ENCODE measurements at places on chromosomes 11 and 22.

- no peak for DNase-seq
Observed at GRCh38 chr22:44848296-44848741, 95.9 kb downstream of the ARHGAP8 start.

DNA sequence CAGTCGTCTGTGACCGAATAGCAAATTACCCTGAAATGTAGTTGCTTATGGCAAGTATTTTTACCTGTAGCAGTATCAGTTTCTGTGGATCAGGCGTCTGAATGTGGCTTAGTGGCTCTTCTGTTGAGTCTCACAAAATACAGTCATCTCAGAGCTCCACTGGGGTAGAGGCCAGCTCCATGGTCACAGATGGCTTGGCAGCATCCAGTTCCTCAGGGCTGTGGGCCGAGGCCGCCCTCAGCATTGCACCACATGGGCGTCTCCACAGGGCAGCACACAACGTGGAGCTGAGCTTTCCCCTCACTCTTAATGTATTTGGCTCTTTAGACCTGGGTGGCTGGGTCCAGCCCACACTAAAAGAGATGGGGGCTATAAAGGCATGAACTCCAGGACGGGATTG lies 57.8 kb downstream of the SBF1 start:
- no peak for DNase-seq

- DNase-seq = no peak
Observed at GRCh38 chr22:46376111-46376510, 40.6 kb downstream of the TRMU start.

GRCh38 chr22:23218867-23219251 lies 38.5 kb downstream of the BCR start:
- no peak for DNase-seq

GRCh38 chr22:43001271-43002201 lies 13.4 kb downstream of the PACSIN2 start:
- no peak for DNase-seq

DNA sequence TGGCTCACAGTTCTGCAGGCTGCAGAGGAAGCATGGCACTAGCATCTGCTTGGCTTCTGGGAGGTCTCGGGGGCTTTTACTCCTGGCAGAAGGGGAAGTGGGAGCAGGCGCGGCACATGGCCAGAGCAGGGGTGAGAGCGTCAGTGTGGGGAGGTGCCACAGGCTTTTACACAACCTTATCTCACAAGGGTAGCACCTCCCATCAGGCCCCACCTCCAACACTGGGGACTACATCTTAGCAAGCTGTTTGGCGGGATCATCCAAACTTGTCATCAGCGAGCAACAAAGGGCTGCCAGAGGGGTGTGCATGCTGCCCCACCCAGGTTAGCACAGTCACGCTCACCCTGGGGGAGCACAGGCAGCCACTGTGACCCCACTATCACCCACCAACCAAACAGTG lies 18.9 kb upstream of the YPEL1 start:
- no peak for DNase-seq

DNA sequence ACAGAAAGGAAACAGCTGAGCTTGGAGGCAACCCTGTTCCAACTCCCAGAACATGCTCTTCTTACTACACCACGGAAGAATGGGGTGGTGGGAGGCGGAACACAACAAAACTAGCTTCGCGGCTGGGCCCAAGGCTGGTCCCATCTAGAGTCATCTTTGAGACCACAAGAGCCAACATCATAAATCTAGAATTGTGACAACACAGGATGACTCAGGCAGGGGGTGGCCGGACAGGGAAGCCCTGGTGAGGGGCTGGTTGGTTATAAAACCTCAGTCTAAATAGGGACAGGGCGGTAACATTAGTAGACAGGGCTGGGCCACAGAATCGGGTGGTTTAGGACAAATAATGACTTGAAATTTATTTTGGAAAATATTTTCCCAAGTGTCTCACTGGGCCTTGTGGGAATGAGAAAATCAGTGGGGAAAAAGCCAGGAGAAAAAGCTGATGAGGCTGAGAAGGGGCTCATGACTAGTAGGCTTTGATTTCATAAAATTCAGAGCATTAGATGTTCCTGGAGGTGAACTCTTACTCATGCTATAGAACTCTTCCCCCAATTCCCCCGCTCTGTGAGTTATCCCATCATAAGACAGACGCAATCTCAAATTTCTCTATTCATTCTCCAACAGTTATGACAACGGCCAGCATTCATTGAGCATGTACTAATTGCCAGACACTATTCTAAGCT lies 151.8 kb upstream of the TIMP3 start:
- no peak for DNase-seq

- no peak for DNase-seq
Observed at GRCh38 chr11:27716835-27717234, 16.6 kb upstream of the BDNF start.

GRCh38 chr11:66891851-66892660 lies 35.2 kb downstream of the LRFN4 start:
- DNase-seq = peak; percentile 54

DNA sequence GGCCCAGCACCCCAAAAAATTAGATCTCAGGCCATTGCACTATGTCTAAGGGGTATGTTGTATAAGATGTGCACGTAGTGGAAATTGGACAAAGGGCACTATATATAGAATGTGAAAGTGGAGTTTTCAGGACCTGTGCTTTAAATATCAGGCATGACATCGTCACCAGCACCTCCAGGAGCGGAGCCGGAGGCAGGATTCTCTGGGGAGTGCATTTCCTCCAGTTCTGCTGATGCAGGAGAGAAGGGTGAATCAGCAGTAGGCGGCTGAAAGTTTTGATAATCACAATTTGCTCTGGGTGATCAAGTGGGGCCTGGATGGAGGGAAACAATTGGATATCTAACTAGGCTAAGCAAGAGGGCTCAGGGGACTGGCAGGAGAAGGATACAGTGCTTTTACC lies 69.1 kb upstream of the NTM start:
- DNase-seq = no peak

DNA sequence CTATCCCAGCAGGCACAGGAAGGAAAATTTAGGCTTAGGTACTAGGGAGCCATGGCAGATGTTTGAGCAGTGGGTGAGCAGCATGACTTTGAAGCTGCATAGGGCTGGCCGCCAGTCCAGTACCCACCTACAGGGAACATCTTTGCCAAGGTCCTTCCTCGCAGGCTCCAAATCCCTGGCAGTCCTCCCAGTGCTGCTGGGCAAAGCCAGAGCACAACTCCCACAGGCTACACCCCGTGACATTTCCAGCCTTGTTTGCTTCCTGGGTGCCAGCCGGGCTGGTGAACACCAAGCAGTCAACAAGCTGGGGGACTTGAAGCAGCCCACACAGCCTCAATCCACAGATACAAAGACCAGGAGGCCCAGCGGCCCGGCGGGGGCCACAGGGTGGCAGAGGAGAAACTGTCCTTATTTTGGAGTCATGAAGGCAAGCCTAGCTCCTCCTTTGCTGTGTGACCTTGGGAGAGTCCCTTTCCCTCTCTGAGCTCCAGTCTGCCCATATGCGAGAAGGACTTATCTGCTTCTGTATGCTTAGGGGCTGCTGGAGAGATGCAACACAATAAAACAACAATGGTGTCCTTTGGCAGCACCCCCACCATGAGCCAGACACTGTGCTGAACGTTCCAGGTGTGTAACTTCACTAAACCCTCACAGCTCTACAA lies 28.0 kb downstream of the TPST2 start:
- DNase-seq = no peak

GRCh38 chr11:124717421-124717785 lies 22.3 kb upstream of the NRGN start:
- no peak for DNase-seq

GRCh38 chr22:50443801-50444625 lies 30.8 kb downstream of the SBF1 start:
- DNase-seq = no peak

- DNase-seq = peak; percentile 24
Observed at GRCh38 chr11:126378763-126379162, 23.3 kb downstream of the ST3GAL4 start.

DNA sequence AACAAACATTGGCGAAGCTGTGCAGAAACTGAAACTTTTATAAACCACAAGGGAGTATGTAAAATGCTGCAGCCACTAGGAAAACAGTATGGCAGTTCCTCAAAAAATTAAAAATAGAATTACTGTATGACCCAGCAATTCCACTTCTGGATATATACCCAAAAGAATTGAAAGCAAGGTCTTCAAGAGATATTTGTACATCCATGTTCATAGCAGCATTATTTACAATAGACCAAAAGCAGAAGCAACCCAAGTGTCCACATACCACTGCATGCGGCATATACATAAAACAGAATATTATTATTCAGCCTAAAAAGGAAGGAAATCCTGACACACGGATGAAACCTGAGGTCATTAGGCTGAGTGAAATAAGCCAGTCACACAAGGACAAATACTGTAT lies 85.8 kb downstream of the RELT start:
- DNase-seq = no peak

- no peak for DNase-seq
Observed at GRCh38 chr11:131418189-131418588, 47.8 kb downstream of the NTM start.

- no peak for DNase-seq
Observed at GRCh38 chr11:43879789-43880639, 617 bp upstream of the ALKBH3 start.

- DNase-seq = no peak
Observed at GRCh38 chr22:50683086-50683993, 10.7 kb downstream of the SHANK3 start.

- DNase-seq = no peak
Observed at GRCh38 chr11:31442086-31442485, 67.3 kb downstream of the IMMP1L start.

- no peak for DNase-seq
Observed at GRCh38 chr11:107549253-107549953, 16.1 kb downstream of the ALKBH8 start.

- DNase-seq = no peak
Observed at GRCh38 chr11:44104481-44105294, 9.2 kb downstream of the EXT2 start.

DNA sequence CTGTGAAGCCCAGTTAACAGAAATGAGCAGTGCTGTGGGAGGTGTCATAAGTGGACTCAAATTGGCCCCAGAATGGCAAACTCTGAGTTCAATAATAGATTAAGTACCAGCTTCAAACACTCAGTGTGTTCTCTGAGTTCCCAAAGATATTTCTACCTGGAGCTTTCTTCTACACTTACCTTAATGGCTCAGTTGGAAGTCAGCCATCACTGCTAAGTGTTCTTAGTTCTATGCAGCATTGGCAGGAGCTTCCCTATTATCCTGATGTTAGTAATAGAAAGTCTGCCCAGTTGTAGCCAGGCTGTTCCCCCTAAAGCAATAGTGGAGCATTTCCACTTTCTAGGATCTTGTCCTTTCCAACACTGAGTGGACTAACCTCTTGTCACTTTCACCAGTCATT lies 9.7 kb upstream of the PIK3IP1 start:
- no peak for DNase-seq

- no peak for DNase-seq
Observed at GRCh38 chr11:108666373-108666772, 1.5 kb downstream of the DDX10 start.

- no peak for DNase-seq
Observed at GRCh38 chr11:73951797-73952196, 971 bp downstream of the DNAJB13 start.

DNA sequence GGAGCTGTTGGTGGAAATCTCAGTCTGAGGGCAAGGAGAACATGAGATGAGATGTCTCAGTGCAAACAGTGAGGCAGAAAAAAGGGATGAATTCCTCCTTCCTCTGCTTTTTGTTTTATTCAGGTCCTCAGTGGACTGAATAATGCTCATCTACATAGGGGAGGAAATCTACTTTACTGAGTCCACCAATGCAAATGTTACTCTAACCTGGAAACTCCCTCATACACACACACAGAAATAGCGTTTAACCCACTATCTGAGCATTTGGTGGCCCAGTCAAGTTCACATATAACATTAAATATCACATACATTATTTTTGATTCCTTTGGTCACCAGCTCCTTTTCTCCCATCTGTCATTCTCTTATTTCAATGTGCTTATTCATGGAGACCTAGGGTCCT lies 418.8 kb downstream of the TMEM135 start:
- DNase-seq = no peak

DNA sequence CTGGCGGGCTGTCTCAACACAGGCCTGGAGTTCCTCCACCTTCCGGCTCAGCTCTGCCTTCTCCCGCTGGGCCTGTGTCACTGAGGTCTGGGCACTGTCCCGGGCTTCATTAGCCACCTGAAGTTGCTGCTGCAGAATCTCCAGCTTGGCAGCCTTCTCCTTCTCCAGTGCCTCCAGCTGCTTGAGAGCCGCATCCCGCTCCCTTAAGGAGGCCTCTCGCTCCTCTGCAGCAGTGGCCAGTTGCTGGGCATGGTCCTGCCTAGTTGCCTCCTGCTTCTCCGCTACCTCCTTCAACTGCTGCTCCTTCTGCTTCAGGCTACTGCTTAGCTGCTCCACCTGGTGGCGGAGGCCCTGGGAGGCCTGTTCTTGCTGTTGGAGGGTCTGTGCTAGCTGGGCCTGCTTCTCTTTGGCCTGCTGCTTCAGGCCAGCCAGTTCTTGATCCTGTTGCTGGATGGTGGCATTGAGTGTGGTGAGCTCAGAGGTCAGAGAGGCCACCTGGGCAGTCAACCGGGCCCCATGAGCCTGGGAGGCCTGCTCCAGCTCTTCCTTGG lies 16.9 kb downstream of the IL18BP start:
- peak; percentile 35 for DNase-seq
